ENCODE measurements at places on chromosomes 1 and 21.

GRCh38 chr21:33968995-33969348 is 53.4 kb upstream of the ATP5PO start:
- DNase-seq, result no peak

DNA sequence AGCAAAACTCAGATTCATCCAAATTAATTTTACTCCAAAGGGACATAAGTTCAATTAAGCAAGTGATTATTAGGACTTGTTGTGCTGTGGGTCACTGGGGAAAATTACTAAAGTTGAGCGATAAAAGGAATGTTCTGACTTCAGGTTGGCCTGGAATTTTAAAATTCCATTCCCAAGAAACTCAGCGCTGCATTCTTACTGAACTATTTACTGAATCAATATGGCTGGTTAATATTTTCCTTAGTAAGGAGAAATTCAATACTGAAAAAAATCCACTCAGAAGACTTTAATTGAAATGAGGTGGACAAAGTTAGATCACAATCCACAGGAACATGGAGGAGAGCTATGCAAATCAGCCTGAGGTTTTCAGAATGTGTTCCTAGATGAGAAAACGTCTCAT is 578.9 kb upstream of the NR5A2 start:
- no peak for DNase-seq

- DNase-seq, result peak; percentile 69
These were observed at the start of gene RAB3B for GRCh38 chr1:51990478-51990965. RAB3B (minus strand) TSS chr1:51990700; CDS start chr1:51977117, 13,583 bp downstream.

DNA sequence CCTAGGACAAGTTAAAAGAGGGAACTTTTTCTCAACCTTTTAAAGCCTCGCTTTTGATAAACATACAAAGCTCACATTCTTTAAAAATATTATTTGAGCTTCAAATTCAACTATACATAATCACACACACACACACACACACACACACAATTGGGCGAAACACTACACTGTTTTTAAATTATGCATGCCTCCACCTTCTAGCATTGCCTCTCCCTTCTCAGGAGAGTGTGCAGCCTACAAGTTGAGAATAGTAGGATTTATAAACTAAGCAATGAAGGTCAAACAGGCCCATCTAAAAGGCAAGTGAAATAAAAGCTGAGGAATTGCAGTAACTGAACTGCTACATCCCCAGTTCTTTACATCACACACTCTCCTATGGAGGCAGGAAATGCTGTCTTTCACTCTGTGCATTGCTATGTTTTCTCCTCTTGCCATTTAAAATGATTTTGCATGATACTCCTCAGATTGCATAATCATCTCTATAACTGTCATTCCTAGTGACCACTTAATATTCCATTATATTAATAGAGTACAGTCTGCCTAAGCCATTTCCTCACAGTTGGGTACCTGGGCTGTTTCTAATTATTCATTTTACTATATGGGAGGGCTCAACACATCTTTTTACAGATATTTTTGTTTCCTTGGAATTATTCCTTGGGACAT is 92.5 kb upstream of the KCNE2 start:
- no peak for DNase-seq

GRCh38 chr1:97783751-97784150 is 137.1 kb downstream of the DPYD start:
- no peak for DNase-seq

- DNase-seq, result no peak
These were observed 368.7 kb upstream of the ADGRL2 start for GRCh38 chr1:81432059-81432458.

GRCh38 chr1:54095546-54096226 is 42.3 kb downstream of the TCEANC2 start:
- no peak for DNase-seq

DNA sequence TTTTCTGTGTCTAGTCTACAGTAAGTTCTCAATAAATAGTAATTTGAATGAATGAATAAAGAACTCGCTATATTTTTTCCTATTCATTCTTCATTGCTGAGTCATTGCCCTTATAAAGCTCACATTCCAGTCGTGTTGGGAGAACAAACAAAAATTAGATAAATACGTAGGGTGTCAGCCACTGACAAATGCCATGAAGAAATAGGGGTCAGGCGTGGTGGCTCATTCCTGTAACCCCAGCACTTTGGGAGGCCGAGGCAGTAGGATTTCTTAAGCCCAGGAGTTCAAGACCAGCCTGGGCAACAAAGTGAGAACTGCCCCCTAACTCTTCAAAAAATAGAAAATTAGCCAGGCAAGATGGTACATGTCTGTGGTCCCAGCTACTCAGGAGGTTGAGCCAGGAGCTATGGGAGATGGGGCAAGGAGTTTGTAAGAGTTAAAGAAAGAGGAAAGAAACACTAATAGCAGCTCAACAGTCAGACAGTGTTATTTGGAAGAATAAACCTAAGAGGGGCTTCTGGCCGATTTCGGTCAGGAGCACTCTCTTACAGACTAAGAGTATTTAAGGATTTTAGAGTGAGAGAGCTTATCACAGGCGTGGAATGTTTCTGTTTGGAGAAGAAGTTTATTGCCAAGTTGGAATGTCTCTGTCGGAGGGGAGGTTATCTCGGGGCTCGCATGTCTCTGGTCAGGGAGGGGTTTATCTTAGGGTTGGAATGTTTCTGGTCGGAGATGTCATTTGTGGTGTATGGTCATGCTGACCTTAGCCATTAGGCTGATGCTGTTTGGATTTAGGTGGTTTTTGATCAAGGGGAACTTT is 1.8 kb upstream of the CHML start:
- no peak for DNase-seq

- no peak for DNase-seq
These were observed 308.1 kb upstream of the ADGRL2 start for GRCh38 chr1:81492628-81493027.

GRCh38 chr1:180982422-180982821 is 40.2 kb downstream of the STX6 start:
- no peak for DNase-seq

- no peak for DNase-seq
These were observed 321.6 kb downstream of the PTPRU start for GRCh38 chr1:29557701-29558600.

GRCh38 chr1:57157818-57158603 is 192.2 kb upstream of the C8B start:
- no peak for DNase-seq

- no peak for DNase-seq
These were observed 102.3 kb downstream of the OMA1 start for GRCh38 chr1:58443986-58444868.

Data from stimulated activated CD8-positive, alpha-beta memory T cell treated with anti-CD3 and anti-CD28 coated beads, Interleukin-12 subunit alpha, Interleukin-12 subunit beta, amount 100 ng/mL, for 1 hour (primary cell).